ENCODE measurements at places on chromosomes 1 and 21.

DNA sequence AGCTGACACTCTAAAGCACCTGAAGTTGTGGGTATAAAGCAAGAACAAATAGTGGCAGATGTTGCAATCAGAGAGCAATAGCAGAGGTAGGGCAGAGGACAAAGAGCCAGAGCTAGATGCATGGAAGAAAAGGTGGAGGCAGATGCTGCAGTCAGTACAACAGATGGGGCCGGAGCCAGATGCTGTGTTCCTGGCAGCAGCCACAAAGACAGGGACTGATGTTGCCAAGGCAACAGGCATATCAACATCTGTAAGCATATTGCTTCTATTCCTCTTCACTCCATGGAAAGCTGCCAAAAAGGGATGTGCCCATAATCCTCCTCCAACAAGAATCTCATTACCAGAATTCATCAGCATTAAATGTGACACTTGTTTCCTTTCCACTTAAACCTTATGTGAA, 108.0 kb downstream of the TNNI3K start:
- DNase-seq = no peak

GRCh38 chr1:49626472-49626871, 397.3 kb downstream of the AGBL4 start:
- no peak for DNase-seq

DNA sequence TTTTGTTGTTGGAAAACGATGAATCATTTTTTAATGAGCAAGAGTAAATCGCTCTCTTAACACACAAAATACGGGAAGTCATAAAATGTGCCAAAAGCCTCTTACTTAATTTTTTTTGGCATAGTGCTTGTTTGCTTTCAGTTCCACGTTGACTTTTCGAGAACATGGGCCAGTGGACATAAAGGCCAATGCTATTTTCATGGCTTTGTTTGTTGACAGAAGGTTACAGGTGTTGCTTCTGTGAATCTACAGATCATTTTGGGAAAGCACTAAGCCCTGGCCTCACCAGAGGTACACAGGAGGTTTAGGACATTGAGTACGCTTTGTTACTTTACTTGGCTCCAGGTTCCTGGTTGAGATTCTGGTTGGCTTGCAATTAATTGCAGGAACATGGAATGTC, 199.4 kb upstream of the HMCN1 start:
- DNase-seq = no peak

DNA sequence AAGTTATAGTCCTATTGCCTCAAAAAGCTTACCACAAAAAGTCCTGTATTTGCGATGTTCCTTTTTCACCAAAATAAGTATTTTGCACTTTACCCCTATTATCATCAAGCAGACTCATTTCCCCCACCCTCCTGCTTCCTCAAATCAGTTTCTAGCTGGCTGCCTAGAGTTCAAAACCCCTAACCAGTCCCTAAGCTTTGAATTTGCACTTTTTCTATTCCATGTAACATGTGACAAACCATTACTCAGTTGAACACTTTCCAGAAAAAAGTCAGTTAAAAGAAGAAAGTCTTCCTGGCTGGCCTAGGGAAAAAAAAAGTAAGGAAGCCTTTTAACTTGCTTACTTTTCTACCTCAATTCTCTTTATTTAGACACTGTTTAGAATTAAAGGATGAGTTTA, 8.2 kb downstream of the CEP170 start:
- DNase-seq = no peak

GRCh38 chr1:89901957-89902669, 81.3 kb downstream of the LRRC8D start:
- DNase-seq = no peak

DNA sequence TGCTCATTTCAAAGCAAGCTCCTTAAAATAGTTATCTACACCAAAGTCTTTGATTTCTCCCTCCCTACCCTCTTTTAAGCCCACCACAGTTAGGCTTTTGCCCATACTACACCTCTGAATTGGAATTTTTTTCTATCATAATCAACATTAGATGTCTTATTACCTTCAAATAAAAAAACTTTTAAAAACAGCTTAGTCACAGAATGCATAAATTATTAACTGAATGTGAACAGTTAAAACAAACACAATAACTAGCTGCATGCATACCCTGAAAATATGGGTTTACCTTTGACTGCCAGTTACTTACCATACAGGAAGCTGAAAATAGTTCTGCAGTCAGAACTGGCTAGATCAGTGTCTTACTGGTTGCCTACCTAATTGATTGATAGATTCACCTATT, 210.9 kb downstream of the TGFB2 start:
- DNase-seq = no peak

DNA sequence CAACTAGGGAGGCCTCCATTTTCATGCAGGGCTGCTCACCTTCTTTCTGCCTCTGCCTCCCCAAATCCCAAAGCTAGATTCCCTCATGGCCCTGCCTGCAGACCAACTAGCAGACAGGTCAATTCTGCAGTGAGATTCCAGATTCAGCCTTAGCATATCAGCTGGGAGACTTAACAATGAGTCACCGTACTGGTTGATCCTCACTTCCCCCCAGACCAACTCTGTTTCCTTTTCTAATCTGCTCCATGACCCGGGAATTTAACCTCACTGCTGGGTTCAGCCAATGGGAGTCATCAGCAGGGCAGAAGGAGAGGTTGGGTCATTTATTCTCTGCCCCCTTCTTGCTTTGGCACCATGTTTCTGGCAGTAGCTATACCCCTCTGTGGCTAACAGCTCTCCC, 140.6 kb upstream of the GRIK3 start:
- DNase-seq = no peak

GRCh38 chr1:20184997-20185833, 681 bp upstream of the UBXN10 start:
- peak; percentile 60 for DNase-seq

GRCh38 chr1:245721488-245721887, 566.7 kb downstream of the KIF26B start:
- no peak for DNase-seq

- no peak for DNase-seq
These were observed 54.3 kb upstream of the C1orf198 start for GRCh38 chr1:230922620-230923019.

DNA sequence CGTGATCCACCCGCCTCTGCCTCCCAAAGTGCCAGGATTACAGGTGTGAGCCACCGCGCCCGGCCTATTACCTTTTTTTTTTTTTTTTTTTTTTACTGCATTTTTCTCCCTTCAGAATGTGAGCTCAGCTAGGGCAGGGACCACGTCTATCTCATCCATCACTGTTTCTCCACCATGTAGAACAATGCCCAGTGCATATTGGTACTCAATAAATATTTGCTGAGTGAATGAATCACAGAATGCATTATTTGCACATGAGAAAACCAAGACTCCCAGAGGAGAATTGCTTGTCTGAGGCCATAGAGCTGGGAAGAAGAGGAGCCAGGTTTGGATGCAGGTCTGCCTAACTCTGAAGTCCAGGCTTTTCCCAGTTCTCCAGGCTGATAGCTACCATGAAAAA, 8.2 kb upstream of the SLC9A1 start:
- DNase-seq = no peak

DNA sequence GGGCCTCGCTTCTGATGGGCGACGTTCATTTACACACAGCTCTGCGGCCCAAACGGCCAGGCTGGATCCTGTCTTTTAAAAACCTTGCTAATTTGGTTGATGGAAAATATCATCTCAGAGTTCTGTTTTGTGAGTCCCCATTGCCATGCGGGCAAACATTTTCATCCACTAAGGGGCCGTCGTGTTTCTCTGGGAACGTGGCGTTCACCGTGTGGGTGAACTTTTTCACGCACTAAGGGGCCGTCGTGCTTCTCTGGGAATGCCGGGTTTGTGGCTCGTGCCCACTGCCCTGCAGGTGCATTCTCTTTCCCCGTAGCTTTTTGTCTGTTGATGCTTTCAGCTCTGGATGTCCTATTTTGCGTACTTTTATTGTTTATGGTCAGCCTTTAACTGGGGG, 6.8 kb downstream of the COL18A1 start:
- no peak for DNase-seq

DNA sequence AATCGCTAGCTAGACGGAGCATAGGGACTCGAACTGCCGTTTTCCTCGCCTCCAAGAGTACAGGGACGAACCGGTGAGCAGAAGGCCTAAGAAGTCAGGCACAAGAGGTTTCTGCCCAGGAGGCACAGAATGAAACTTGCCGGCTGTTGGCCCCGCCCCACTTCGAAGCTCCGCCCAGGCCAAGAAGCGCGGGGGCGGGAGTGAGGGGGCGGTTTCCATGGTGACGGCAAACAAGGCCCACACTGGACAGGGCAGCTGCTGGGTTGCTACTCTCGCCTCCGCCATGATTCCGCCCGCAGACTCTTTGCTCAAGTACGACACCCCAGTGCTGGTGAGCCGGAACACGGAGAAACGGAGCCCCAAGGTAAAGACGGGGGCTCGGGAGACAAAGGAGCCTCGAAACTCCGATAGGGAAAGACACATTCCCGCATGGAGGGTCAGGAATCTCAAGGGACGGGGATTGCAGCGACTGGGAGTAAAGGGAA, at the start of gene DNALI1:
TSS of gene DNALI1 (plus strand) at position 229 of the 485 bp plus-strand sequence. CDS start at position 284, 55 bp downstream.
- peak; percentile 15 for DNase-seq

GRCh38 chr1:147534386-147534785, 6.9 kb upstream of the BCL9 start:
- DNase-seq = no peak

DNA sequence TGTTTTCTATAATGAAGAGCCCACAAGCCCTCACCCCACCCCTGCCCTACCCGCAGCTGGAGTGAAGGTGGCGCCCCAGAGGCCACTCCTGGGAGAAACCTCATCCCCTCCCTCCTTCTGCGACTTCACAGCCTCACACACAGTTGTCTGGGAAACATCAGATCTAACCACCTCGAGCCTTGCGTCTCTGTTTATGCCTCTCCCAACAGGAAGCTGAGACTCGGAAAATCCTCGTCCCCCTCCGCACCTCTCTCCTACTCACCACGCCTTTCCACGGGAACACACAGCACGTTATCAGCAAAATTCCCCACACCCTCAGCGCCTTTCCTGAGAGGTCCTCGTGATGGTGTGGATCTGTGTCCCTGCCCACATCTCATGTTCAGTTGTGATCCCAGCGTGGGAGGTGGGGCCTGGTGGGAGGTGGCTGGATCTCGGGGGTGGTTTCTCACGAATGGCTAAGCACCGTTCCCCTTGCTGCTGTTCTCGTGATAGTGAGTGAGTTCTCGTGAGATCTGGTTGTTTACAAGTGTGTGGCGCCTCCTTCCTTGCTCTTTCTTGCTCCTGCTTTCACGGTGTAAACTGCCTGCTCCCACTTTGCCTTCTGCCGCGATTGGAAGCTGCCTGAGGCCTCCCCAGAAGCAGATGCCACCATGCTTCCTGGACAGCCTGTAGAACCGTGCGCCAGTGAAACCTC, 190.6 kb downstream of the KIF26B start:
- DNase-seq = no peak
